Foreskin fibroblast (primary cell): ENCODE measurements at places on chromosomes 16 and 17.

- no peak for DNase-seq
Observed at GRCh38 chr16:84413244-84414004, 45.1 kb downstream of the ATP2C2 start.

DNA sequence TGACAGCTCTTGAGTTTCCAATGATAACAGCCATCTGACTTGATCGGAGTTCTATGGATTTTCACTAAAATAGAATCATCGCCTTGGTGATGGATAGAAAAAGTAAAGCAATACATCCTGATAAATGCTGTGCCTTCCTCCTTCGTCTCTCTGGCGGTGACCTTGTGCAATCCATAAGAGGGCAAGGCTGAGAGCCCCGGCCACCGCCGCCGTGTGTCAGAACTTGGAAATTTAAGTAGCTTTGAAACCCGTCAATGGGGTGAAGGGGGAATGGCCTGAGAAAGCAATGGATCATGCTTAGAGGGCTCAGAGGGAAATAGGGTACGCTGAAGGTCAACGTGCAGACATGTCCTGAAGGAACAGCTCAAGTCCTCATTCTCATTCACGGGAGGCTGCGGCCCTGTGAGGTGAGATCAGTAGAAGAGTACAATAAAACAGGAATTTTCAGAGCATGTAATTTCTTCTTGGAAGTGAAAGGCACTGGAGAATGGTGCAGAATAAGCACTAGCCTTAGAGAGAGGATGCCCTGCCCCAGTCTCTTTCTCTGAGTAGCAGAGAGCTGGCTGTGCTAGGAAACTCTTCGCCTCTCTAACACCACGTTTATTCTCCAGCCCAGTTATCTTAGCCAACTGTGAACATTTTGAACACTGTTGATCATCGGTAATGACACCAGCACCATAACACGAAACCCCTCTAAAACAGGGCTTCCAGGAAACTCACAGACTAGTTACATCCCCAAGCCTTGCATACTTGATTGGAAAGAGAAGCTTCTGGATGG lies 573.5 kb downstream of the WWOX start:
- DNase-seq = no peak

DNA sequence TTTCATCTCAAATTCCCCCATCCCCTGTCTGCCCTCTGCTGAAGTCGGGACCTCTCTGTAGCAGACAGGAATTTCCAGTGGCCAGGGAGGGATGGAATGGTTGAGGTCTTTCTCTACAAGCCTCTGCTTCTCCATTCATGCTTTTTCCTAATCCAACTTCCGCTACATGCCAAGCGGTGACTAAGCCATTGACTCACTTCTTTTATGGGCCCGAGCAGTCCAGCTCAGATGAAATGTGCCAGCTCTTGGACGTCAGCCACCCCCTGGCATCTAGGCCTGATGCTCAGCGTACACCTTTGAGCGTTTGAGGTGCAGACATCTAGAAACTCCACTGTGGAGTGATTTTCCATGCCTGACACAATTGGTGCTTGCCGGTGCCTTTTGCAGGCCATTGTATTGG lies 40.7 kb upstream of the GPR139 start:
- DNase-seq = no peak

- DNase-seq = no peak
Observed at GRCh38 chr16:63982110-63982509, 1139.8 kb downstream of the CDH11 start.

- peak; percentile 87 for DNase-seq
Observed at GRCh38 chr16:64864232-64864809, 257.5 kb downstream of the CDH11 start.

- DNase-seq = no peak
Observed at GRCh38 chr17:73359987-73360410, 48.2 kb upstream of the CDC42EP4 start.

- no peak for DNase-seq
Observed at GRCh38 chr17:55228683-55229192, 36.0 kb upstream of the HLF start.

- peak; percentile 5 for DNase-seq
Observed at GRCh38 chr17:48333034-48333530, 96.9 kb downstream of the SKAP1 start.

GRCh38 chr16:20873331-20873730 lies 26.8 kb downstream of the DCUN1D3 start:
- DNase-seq = no peak

- DNase-seq = no peak
Observed at GRCh38 chr17:27755706-27756466, 44.4 kb downstream of the NOS2 start.

- no peak for DNase-seq
Observed at GRCh38 chr17:36546418-36547093, 1.8 kb downstream of the GGNBP2 start.

- DNase-seq = no peak
Observed at GRCh38 chr16:16000685-16001084, 51.3 kb downstream of the ABCC1 start.

- no peak for DNase-seq
Observed at GRCh38 chr16:23362460-23363317, 60.6 kb downstream of the SCNN1B start.

DNA sequence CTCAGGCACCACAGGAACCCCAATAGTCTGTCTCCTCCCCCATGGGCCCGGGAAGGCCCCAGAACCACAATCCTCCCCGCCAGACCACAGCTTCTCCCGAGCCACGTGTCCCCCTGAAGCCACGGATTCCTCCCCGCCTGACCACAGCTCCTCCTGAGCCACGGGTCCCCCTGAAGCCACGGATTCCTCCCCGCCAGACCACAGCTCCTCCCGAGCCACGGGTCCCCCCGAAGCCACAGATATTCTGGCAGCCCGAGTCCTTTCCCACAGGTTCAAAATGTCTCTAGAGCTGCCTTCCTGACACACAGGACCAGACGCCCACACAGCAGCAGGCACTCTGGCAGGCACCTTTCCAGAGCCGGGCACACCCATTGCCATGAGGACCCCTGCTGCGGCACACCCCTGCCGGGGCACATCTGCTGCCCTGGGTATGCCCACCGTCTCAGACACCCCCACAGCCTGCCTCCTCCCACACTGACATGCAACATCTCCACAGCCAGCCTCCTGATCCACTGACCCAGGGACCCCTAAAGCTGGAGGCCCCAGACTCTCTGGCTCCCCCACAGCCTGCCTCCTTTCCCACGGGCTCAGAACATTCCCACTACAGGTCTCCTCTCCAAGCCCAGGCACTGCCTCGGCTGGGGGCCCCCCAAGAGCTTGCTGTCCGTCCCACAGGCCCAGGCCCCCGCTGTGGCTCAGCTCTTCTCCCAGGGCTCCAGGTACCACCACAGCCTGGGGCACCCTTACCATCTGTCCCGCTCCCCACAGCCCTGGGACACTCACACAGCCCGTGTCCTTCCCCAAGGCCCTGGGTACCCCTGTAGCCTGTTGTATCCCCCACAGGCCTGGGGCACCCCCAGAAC lies 2.2 kb downstream of the KIAA0753 start:
- no peak for DNase-seq

- DNase-seq = peak; percentile 32
Observed at GRCh38 chr17:58317421-58318064, 11.1 kb downstream of the TSPOAP1 start.

GRCh38 chr17:59790910-59791309 lies 83.5 kb downstream of the VMP1 start:
- no peak for DNase-seq

DNA sequence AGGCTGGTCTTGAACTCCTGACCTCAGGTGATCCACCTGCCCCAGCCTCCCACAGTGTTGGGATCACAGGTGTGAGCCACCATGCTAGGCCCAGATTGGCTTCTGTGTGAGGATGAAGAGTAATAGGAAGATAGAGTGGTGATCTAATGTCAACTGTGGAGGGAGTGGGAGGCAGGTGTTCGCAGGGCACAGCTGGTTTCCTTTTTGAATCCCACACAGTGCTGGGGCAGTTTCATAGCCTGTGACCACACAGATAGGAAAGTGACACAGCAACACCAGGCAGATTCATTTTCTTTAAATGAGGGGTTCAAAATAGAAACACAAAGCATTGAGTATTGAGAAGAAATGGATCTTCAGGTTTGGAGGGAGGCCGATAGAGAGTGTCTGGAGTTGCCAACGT lies 540.3 kb downstream of the WWOX start:
- no peak for DNase-seq

- no peak for DNase-seq
Observed at GRCh38 chr17:19348806-19349205, 13.7 kb downstream of the B9D1 start.

- no peak for DNase-seq
Observed at GRCh38 chr16:87821376-87822107, 47.8 kb downstream of the SLC7A5 start.

DNA sequence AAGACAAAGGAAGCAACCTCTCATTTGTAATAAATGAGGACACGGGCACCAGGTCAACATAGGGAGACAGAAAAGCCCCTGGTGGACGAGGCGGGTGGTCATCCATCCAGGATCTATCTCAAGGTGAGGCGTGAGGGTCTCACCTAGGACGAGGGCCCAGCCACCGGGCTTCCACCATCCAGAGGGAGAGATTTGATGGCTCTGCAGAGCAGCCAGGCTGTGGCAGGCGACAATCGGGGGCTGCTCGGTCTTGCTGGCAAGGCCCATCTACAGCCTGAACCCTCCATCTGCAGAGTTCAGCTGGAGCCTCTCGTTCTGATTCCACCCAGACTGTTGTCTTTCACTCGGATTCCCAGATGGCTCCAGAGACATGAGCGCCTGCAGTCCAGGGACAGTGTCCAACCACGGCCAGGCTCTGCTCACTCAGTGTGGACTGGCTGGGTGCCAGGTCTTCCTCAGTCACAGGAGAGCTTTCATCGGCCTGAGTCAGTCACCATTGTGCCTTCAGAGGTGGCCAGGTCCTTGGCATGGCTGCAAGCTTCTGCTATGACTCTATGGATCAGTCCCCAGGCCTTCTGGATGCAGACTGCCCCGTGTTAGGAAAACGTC lies 5.9 kb downstream of the LITAFD start:
- peak; percentile 83 for DNase-seq

DNA sequence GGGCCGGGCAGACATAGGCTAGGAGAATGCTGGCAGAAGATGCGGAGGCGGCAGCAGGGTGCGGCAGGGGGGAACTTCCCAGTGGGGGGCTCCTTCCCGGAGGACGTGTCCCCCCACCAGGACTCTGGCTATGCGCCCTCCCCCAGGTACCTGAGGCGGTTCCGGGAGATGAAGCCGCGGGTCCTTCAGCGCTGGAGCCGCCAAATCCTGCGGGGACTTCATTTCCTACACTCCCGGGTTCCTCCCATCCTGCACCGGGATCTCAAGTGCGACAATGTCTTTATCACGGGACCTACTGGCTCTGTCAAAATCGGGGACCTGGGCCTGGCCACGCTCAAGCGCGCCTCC lies 3.4 kb downstream of the WNK4 start:
- DNase-seq = no peak

DNA sequence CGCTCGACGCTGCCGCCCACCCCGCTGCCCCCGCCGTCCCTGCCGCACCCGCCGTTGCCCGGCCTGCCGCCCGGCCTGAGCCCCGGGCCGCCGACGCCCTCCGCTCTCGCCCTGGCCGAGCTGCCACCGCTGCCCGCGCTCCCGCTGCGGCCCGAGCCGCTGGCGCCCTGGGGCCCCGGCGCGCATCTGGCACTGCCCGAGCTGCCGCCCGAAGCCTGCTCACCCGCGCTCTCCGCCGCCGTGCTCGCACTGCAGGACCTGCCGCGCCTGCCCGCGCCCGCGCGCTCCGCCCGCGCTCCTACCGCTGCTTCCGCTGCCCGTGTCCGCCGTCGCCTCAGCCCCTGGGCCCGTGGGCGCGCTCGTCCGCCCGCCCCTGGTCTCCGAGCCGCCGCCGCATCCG lies 8.4 kb upstream of the CLDN9 start:
- DNase-seq = no peak

- DNase-seq = no peak
Observed at GRCh38 chr16:56337858-56338325, 87.5 kb downstream of the AMFR start.

DNA sequence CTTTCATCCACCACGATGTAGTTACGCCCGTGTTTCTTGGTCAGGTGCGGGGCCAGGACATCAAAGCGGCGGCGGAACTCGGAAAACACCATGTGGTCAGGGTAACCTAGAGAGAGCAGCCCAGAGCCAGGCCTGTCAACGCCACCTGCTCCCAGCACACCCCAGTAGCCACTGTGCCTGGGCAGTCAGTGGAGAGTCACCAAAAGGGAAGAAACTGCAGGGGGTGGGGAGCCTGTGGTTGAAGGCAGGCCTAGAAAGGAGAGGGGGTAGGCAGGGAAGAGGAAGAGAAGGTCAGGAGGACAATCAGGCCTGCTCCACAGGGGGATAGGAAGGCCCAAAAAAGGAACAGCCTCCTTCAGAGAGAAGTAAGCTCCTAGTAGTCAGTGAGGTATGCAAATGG lies 64.1 kb downstream of the PIPOX start:
- no peak for DNase-seq

- DNase-seq = peak; percentile 81
Observed at GRCh38 chr17:43599835-43600234, 53.7 kb upstream of the ETV4 start.

DNA sequence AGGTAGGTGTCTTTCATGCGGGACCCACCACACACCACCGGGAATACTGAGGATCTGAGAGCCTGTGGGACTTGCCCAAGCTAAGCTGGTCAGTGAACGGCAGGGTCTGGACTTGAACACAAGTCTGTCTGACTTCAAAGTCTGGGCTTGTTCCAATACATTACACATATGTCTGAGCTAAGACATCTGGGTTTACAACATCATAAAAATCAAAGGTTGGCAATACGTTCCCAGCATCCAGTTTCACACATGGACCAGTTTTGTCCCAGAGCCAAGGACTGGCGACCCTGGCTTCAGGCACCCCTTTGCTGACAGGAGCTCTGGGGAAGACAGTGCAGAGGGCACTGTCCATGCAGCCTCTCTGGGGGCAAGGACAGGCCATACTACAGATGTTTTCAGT lies 27.9 kb upstream of the AXIN2 start:
- peak; percentile 18 for DNase-seq

DNA sequence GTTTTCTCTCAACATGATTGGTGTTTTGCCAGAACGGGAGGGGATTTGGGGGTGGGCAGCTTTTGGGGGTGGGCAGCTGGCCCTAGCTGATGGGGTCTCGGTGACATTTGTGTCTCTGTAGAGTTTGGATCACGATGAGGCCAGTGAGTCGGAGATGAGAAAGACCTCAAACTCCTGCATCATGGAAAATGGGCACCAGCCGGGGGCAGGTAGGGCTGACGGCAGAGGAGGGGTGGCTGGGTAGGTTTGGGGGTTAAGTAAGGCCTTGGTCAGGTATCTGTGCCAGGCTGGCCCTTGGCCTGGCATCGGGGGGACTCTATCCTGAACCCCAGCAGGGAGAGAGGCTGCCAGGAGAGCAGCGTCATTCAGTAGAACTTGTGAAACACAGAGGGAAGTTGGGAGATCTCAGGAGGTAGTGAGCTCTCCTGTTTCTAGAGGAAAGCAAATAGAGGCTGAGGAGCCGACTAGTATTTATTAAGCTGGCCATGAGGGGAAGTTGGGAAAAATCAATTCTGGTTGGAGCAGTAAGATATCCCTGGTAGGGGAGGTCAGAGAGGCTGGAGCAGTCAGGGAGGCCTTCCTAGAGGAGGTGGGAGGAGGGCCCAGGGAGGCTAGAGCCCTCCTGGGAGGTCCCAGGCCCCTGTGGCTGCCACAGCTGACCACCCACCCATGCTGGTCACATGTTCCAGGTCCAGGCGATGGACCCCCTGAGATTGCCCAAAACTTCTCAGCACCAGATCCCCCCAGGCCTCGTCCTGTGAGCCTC lies 8.1 kb downstream of the SMTNL2 start:
- no peak for DNase-seq
